ENCODE measurements at places on chromosomes 3 and 15. TPM values are rescaled to one million over a fixed set of nuclear protein-coding genes. Genes with fewer than 3 reads are reported as not detected.

GRCh38 chr3:198079771-198080520 is 119.9 kb downstream of the LMLN start:
- DNase-seq = peak; percentile 55

GRCh38 chr15:96270581-96271172 is 59.8 kb upstream of the NR2F2 start:
- DNase-seq = no peak

DNA sequence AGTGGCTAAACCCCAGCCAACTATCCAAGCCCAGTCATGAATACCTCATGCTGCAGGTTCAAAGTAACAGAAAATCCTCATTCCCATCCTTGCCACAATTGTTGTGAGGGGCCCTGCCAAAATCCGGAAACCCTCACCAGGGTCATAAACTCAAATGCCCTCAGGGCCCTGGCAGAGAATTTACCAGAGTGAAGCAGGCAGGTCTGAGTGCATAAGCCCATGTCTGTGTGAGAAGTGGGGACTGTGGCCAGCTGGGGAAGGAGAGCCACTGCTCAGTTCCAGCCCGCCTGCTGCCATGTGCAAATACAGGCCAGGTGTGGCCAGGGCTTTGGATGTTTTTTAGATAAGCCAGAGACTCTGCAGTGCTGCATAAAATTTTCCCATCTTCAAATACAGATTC is 7.0 kb downstream of the CEP152 start:
- no peak for DNase-seq

The GOLGA6L10 gene
- 2.0 TPM for total RNA-seq

The CHRD gene
- 1.9 TPM for total RNA-seq

Data from H9 (cell line).